Activated T-cell treated with anti-CD3 and anti-CD28 coated beads for 24 hours (primary cell): ENCODE measurements at places on chromosomes 6 and 20.

GRCh38 chr20:47490795-47491194 lies 10.9 kb upstream of the NCOA3 start:
- DNase-seq: no peak

- DNase-seq: no peak
These were observed 31.9 kb downstream of the TTI1 start for GRCh38 chr20:38001173-38001875.

DNA sequence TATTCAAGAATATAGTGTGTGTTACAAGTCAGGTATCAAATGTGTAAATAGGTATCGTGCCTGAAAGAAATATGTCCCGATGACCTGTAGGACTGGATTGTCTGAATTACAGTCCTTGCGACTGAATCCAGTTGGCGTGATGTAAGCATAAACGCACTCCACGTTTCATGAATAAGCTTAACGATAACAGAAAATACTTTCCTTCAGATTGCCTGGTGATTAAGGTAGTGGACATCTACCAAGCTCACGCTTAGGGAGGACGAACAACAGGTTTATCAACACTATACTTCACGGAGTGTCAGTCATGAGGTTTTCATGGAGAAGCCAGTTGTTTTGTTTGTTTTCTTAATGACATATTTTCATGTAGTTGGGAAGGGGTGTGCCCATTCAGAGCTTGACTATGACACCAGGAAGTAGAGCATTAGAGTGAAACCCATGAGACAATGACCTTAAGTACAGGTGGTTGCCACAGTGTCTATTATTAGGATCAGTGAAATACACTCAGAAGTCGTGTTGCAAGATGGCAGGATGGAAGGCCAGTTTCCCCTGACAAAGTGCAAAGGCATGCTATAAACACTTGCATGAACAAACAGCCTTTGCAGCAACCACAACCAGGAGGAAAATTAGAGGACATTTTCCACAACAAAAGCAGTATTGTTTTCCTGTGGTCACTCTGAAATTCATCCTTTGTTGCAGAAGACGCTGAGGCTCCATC lies 305.8 kb upstream of the PRDM1 start:
- no peak for DNase-seq

DNA sequence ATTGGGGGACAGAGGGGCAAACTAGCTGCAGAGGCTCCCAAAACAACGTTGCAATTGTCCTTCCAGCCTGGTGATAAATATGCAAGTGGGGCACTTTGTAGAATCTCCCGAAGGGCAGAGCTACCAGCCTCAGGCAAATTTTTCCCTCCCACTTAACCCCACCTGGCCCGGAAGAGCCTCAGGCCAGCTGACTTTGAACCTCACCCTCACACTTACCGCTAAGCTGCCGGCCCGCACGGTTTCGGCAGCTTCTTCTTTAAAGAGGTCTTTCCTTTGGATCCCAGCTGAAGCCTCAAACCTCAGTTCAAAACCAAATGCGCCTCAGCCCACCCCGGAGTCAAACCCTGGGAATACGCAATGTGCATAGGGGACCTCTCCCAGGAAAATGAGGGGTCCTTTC lies 2.5 kb downstream of the OVOL2 start:
- no peak for DNase-seq

GRCh38 chr6:67331304-67331703 lies 1303.8 kb upstream of the ADGRB3 start:
- DNase-seq: no peak

- DNase-seq: no peak
These were observed 212.5 kb downstream of the FOXA2 start for GRCh38 chr20:22371843-22372242.
